ENCODE measurements at places on chromosomes 1 and 21.

GRCh38 chr1:12597792-12598191 is 20.2 kb downstream of the DHRS3 start:
- no peak for DNase-seq

- no peak for DNase-seq
Measured at GRCh38 chr1:116769994-116770393, 15.8 kb downstream of the CD2 start.

DNA sequence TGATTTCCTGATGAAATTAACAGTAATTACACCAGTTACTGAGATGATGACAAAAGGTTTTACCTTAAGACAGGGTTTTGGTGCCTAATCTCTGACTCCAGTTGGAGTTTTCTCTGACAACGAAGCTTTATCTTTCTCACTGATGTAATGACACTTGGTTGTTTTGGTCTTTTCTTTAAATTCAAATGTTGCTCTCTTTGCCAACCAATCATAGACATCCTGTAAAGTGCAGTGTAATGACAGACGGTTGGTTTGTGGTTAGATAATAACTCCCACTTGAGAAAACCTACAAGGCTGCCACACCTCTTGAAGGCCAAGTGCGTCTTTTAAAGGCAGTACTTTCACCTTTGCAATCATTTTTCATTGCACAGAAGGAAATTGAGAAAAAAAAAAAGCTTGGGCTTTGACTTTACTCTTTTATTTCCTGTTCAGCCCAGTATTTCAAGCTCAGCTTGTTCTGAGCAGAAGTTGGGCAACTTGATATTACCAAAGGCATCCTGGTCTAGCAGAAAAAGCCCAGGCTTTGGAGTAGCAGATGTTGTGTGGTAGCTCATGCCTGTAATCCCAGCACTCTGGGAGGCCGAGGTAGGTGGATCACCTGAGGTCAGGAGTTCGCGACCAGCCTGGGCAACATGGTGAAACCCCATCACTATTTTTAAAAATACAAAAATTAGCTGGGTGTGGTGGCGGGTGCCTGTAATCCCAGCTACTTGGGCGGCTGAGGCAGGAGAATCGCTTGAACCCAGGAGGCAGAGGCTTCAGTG is 14.9 kb downstream of the PDIK1L start:
- peak; percentile 51 for DNase-seq

GRCh38 chr1:161139766-161140165 is 7.3 kb upstream of the DEDD start:
- peak; percentile 51 for DNase-seq

- DNase-seq, result no peak
Measured at GRCh38 chr1:218454700-218455282, 109.7 kb downstream of the TGFB2 start.
